Thoracic aorta (tissue), 2 donors: ENCODE measurements at places on chromosomes 13 and 19. TPM values are rescaled to one million over a fixed set of nuclear protein-coding genes. Genes with fewer than 3 reads are reported as not detected.

Gene LIM2
- total RNA-seq, result not detected

Gene BABAM1
- total RNA-seq, result 87.2 TPM

Gene NLRP9
- not detected for total RNA-seq

DNA sequence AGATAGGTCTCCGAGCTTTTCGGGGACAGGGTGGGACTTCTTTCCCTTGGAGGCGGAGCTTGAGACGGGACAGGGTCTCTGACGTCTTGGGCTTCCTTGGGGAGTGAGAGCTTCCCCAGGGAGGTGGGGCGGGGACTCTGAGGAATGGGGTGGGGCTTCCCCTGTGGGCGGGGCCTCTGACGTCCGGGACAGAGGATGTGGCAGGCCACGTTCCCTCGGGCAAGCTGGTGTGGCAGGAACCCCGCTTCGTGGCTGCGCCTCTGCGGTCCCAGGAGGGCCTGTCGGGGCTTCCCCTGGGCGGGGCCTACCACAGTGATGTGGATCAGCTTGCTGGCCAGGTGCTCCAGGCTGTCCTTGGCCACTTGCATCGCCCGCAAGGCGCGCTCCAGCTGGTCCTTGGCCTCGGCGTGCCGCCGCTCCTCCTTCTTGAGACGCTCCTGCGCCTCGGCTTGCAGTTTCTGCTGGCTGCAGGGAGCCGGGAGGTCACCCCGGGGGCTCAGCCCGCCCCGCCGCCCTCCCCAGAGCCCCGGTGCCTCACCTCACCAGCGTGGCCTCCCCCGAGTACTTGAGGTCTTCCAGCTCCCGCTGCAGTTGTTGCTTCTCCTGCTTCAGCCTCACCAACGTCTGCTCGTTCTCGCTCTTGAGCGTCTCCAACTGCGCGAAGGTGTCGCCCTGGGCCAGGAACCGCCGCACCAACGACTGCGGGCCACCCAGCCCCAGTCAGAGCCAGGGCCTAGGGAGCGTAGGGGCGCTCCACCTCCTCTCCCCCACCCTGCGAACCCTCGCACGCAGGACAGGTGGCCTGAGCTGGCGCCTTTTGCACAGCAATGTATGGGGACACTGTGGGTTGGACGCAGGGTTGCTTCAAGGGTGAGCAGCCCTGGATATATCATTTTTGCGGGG lies 3.3 kb upstream of the RGL3 start:
- DNase-seq, result no peak

DNA sequence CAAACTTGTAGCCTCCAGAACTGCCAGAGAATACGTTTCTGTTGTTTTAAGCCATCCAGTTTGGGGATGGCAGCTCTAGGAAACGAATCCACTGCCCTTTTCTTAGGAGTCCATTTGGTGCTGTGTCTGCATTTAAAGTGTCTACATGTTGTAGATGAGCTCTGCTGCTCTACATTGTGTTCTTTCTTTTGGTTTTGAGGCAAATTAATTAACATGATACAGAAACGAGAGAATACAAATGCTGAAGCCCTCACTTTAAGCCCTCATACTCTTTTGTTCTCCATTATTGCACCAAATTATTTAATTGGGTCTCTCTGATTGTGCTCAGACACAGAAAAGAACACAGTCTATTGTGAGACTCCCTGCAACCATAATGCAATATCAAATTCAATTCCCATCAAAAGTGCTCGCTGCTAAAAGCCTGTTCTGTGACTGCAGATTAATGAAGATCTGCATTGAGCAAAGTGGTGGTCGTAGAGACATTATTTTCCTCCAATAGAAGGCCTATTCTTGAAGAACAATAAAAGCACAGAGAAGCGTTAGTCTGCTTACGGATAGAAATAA lies 166.3 kb upstream of the SOX21 start:
- no peak for DNase-seq

Gene PALM
- 14.4 TPM for total RNA-seq

Gene GIPR
- not detected for total RNA-seq

- DNase-seq, result no peak
Measured at GRCh38 chr19:55584871-55585270, 4.2 kb upstream of the ZNF579 start.

Gene HSH2D
- 2.2 TPM for total RNA-seq

Gene FREM2
- total RNA-seq, result 0.14 TPM

- DNase-seq, result no peak
Measured at GRCh38 chr13:95724252-95724651, 47.3 kb downstream of the DNAJC3 start.

- DNase-seq, result no peak
Measured at GRCh38 chr19:16027528-16027927, 48.8 kb upstream of the TPM4 start.

DNA sequence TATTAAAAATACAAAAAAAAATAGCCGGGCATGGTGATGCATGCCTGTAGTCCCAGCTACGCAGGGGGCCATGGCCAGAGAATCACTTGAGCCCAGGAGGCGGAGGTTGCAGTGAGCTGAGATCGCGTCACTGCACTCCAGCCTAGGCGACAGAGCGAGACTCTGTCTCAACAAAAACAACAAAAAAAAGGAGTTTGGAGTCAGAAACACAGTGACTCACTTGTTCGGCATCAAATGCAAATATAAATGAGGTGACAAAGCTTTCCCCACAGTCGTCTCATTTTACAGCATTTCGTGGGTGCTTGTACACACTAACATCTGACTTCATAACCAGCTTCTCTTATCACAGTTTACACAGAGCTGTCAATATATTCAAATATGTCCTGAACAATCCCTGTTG lies 11.0 kb downstream of the ZNF665 start:
- DNase-seq, result no peak

DNA sequence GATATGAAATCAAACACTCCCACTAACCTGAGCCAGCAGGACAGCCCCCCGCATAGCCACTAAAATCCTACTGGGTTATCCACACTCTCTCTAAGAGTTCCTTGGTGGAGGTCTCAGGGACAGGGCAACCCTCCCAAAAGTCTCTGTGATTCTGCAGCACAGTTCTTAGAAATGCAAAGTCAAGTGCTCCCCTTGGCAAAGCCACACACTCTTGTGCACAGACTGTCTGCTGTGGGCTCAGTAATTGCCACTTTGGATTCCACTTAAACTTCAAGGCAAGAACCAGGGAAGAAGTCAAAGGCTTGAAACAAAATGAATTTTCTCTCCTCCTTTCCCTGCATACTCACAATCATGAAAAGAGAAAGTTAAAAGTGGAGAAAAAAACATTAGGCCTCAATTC lies 61.5 kb downstream of the DOCK9 start:
- DNase-seq, result no peak

- no peak for DNase-seq
Measured at GRCh38 chr13:93765062-93765461, 538.5 kb downstream of the GPC6 start.

DNA sequence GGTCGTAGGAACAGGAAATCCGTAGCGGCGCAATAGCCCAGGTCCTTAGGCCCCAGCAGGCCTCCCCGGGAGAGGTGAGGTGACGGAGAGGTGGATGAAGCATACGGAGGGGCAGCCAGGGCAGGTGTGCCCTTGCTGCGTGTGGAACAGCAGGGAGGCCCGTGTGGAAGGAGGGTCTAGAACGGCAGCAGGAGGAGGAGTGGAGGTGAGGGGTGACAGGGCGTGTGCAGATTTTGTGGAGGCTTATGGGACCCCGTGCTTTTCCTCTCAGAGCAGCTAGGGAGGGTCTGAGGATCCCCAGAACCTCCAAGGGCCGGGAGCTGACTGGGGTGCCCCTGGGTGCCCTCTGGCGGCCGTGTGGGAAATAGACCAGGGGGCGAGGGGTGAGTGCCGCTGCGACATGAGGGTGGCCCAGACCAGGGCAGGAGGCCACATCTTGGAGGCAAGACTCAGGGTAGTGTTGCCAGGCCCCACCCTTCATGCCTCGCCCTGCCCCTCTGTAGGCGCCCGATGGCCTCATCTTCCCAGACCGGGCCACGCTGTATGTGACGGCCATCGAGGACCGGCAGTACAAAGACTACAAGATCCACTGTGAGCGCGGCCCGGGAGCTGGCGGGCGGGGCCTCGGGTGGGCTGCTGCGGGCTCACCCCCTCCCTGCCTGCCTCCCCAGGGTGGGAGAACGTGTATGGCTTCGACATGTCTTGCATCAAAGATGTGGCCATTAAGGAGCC lies 5.0 kb upstream of the ADM5 start:
- no peak for DNase-seq

Gene ERFL
- 0.28 TPM for total RNA-seq

GRCh38 chr13:30851697-30852096 lies 54.4 kb upstream of the MEDAG start:
- no peak for DNase-seq

- no peak for DNase-seq
Measured at GRCh38 chr19:2497186-2497585, 21.3 kb downstream of the GADD45B start.

DNA sequence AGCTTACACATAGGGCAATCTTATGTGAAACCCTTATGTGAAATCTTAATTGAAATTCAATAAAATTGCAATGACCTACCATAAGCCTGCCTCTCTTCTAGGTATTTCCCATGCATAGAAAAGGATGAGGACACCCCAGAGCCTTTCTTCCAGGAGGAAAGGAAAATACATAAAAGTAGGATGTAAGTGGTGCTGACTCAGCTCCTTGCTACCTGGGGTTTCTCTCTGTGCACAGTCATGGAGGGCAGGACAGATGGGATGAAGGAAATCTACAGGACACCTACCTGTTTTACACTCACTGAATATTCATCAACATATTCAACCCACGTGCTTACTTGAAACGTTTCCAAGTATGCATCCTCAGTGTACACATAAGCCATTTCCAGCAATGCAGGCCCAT lies 1299.2 kb upstream of the SLC10A2 start:
- DNase-seq, result no peak

DNA sequence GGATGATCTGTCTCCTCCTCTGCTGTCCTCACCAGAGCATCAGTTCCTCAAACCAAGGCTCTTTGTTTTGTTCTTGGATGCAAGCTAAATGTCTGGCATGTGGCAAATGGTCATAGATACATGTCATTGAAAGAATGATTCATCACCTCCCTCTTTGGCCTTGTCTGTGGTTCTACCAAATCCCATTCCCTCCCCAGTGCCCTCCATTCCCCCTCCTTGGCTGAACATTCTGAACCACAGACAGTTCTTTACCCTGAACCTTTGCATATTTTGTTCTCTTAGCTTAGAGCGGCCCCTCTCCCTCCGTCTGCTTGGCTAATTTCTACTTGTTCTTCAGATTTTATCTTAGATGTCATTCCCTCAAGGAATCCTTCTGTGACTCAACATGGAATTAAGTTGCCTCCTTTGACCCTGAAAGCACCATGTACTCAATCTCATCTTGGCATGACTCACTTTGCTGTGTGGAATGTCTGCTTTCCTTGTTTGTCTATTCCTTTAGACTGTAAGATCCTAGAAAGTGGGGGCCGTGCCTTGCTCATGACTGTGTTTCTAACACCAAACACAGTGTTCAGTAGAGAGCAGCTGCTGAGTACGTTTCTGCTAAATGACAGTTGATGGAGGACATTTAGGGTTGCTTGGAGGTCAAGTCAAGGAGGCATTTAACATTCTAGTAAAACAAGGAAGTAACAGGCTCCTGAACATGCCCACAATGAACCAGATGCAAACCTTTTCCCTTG lies 8.1 kb downstream of the ALOX5AP start:
- DNase-seq, result peak; percentile 76

Gene ZNF730
- total RNA-seq, result not detected

- DNase-seq, result no peak
Measured at GRCh38 chr19:12785431-12786031, 5.8 kb upstream of the JUNB start.

DNA sequence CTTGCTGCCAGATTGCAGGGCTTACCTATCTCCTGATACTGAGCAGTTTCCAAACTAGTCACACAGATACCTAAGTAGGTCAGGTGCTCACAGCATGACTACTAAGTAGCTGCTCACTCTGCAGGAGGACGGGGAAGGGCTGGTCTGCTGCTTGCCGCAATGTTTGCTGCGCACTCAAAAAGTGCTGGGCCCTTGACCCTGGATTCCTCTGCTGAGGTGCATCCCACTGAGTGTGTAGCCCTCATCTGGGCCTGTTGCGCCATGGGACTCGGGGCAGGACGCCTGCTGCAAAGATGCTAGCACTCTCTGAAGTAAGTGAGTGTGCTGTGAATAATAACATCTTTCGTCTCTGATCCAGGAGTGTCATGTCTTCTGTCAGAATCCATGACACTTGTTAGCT lies 59.2 kb upstream of the MEDAG start:
- DNase-seq, result no peak

Gene TLE6
- total RNA-seq, result 5.3 TPM

Gene PROZ
- total RNA-seq, result not detected
